ENCODE measurements at places on chromosomes 12 and 14.

- DNase-seq, result no peak
Measured at GRCh38 chr14:72201645-72202044, 269.4 kb downstream of the RGS6 start.

DNA sequence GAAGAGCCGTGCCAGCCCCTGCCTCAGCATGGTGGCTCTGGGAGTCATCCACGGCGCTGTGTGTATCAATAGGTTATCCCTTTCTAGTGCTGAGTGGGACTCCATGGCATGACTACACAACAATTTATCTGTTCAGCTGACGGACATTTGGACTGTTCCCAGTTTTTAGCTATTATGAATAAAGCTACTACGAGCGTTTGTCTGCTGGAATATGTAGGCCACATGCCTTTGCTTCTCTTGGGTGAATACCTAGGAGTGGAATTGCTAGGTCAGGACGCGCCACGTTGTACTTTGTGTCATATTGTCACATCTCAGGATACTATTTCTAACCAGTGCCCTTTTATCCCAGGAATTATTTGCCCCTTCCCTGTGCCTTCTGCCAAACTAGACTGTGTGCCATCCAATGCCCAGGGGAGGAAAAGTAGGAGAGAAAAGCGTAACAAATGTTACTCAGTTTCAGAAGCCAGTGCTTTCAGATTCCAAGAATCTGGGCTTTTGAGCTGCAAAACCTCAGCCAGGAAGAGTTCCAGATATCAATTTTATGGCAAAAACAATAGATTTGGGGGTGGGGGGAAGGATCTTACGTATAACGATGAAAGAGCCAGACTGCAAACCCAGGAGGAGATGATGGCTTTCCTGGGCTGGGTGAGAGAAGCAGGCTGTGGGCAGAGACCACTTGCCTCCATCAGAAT lies 62.5 kb upstream of the NCOR2 start:
- DNase-seq, result no peak

DNA sequence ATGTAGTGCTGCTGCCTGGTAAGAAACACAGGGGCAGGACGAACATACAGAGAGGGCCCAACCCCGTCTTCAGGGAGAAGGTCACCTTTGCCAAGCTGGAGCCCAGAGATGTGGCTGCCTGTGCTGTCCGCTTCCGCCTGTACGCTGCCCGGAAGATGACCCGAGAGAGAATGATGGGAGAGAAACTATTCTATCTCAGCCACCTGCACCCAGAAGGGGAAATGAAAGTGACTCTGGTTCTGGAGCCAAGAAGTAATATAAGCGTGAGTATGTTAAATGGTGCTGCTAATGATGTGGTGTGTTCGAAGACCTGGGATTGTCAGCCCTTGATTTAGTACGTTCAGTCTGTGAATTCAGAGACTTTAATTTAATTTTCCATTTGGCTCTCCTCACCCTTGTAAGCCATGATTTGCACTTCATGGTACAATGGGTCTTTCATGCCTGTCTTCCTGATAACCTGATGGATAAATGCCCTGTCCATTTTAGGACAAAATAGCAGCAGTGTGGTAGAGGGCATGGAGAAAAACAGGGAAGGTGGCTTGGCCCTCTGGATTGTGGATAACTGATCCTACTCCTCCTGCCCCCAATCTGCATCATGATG lies 318.9 kb downstream of the SNAPC1 start:
- DNase-seq, result no peak

DNA sequence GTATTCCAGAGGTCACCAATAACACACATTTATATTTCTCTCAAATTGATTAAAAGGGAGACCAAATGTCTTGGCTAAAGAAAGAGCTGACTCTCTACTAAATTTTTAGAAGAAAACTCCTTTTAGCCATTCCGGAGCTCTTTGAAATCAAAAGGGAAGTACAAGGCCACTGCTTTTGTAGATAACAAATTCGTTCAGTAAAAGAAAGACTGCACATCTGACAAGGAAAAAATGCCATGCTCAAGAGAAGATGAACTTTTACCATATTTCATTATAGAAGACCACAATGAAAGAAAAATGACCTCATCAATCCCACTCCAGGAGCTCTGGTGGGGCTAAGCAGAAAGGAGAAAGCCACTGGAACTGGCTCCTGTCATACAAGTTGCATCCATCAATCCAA lies 57.6 kb downstream of the SPTSSA start:
- DNase-seq, result no peak

- no peak for DNase-seq
Measured at GRCh38 chr12:13094367-13094766, 9.1 kb downstream of the GSG1 start.

DNA sequence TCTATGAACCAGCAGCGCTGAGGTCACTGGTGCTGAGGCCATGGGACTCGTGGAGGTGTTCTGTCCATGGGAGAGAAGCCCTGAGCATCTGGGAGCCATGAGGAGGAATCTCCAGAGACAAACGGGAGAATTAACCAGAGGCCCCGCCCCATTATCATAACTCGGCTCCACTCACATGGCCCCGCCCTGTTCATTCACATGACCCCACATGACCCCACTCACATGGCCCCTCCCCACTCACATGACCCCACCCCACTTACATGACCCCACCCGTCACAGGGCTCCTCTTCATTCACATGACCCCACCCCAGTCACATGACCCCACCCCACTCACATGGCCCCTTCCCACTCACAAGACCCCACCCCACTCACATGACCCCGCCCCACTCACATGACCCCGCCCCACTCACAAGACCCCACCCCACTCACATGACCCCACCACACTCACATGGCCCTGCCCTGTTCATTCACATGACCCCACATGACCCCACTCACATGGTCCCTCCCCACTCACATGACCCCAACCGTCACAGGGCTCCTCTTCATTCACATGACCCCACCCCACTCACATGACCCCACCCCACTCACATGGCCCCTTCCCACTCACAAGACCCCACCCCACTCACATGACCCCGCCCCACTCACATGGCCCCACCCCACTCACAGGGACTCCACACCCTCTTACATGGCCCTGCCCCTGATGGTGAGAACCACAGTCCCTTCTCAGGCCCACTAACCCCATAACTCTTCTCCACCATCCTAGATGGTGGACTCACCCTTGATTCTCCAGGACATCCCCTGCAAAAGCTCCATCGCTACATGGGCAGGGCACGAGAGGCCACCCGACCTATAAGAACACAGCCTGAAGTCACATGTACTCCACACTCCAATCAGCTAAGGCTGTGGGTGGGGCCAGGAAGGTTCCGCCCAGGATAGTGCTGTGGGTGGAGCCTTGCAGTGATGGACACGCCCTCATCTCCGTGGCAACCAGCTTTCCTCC lies 151.1 kb upstream of the SFSWAP start:
- no peak for DNase-seq

All from naive thymus-derived CD4-positive, alpha-beta T cell (primary cell).